ENCODE measurements at places on chromosomes 7 and 10.
A peak's percentile ranks its signal among the peaks of the same experiment; 100 is the strongest.

DNA sequence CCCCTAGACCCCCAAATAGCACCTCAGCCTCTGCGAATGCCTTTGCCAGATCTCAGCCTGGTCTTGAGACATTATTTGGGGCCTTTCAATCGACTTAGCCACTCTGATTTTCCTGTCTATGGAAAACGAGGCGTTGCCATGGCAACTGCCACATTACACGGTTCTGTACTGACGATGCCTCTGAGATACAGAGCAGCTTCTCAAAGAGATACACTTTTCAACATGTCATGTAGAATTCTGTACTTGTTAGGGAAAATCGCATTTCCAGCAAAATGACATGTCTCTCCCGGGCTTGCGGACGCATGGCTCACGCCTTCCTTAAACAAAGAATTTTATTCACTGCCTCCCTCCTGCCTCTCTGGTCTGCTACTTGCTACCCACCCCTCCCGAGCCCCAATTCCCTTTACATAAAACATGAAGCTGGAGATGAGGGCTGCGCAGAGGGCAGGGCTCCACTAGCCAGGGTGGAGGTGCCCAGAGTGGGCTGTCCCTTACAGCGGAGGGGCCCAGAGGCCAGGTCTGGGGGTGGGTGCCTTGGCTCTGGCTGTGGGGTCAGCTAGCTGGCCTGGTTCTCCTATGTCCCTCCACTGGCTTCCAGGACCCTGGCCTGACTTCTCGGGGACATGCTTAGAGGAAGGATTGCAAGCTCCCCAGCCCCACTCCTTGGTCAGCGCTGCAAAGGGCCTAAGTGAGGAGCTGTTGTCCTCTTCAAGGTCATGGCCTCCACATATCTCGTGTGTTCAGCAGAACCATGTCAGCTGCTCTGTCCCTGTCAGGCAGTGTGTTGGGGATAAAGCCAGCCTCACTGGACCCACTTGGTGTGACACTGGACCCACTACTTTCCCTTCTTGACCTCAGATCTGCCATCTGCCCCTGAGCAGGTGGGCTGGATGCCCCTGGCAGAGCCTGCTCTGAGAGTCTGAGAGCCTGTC, 342.5 kb downstream of the RPS24 start:
- DNase-seq, result no peak

DNA sequence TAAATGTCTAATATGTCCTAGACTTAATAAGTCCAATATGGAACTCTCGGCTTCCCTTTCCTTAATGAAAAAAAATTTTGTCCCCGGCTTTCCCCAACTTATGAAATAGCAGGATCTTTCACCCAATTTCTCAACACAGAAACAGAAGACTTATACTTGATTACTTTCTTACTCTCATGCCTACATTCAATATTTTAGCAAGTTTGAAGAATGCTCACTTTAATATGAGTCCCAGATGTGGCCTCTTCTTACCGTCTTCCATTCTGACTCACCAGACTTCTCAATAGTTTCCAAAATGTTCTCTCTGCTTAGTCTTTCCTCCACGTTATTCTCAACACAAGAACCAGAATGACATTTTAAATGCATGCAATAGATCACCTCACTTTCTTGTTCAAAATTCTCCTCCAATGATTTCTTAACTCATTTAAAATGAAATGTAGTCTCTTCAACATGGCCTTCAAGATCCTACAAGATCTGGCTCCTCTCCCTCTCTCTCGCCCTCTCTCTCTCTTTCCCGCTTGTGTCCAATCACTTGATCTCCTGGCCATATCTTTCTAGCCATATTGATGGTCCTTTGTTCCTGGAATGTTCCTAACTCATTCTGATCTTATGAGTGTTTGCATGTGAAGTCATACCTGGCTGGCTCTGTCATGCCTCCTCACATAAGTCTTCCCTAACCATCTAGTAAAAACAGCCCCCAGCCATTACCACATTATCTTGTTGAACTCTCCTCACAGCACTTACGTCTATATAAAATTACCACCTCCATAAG, 119.7 kb upstream of the FAM3C start:
- DNase-seq, result no peak

DNA sequence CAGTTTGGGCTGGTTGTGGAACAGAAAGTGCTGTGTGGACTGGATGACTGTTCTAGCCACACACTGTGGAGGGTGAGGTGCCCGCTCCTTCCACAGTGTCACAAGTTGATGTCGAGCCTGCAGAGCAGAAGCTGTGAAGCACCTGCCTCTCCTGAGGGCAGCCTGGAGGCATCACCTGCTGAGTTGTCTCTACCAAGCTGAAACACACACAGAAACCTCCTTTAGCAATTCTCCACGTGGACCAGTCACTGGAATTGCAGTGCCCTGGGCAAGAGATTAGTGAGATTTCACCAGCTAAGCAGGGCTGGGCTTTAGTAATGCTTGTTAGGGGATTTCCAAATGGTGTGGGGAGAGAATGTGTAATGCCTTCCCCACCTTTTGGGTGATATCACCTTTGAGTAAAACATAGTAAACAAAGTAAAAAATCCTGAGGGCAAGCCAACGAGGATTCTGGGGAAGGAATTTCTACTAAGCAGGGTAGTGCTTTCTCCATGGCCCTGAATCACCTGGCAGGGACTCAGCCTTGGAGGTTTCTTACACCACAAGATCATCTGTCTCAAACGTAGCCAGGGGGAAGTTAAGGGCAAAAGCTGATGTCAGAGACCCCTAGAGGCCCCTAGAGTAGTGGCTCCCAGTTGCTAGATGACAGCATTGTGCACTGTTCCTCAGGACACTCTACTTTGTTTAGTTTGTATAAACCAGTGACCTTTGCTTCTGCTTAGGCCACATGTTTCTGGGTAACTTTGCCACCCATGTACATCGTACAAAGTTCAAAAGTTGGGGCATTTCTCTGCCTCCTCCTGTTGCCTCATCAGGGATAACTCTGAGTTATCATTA, 233.1 kb upstream of the IGFBP3 start:
- peak; percentile 7 for DNase-seq

GRCh38 chr10:126016156-126016805, 119.9 kb downstream of the FANK1 start:
- DNase-seq, result no peak

GRCh38 chr7:95245828-95246500, 78.4 kb downstream of the PON1 start:
- DNase-seq, result no peak

GRCh38 chr10:70809726-70810125, 6.0 kb upstream of the SGPL1 start:
- no peak for DNase-seq

DNA sequence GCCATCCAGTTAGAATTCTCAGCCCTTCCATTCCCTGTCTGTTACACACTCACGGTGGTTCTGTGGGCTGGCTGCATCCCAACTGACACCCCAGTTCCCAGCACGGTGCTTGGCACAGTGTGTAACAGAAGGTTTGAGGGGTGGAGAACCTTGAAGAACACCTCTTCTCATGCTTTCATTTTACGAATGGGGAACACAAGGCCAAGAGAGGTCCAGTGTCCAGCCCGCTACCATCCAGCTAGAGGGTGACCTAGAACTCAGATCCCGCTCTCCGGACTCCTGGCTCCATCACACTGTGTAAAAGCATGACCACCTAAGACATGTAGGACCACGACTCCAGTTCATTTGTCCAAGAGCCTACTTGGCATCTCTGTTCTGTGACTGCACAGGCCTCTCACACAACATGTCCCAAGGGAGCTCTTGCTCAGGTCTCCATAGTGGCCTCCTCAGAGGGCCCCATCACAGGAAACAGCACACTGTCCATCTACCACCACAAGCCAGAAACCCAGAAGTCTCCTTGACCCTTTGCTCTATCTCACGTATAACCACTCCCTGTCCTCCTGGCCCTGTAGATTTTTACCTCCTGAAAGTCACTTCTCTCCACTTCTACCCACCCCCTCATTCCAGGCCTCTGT, 2.8 kb upstream of the CDH23 start:
- no peak for DNase-seq

DNA sequence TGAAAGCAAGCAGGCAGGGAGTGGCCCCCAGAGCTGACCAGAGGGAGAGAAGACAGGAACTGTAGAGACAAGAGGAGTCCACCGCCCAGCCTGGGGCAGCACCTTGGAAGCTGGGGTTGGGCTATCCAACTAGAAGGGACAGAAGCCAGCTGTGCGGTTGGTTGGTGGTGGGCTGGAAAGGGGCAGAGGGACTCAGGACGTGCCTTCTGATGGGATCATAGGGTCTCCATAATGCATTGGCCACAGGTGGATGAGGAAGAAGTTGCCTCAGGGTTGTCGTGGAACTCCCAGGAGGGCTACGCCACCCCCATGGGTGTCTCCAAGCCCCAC, 114.0 kb upstream of the RET start:
- DNase-seq, result no peak

- DNase-seq, result no peak
Observed at GRCh38 chr10:102627736-102628293, 16.5 kb upstream of the TRIM8 start.

GRCh38 chr10:51046654-51047053, 27.6 kb upstream of the PRKG1 start:
- DNase-seq, result no peak

DNA sequence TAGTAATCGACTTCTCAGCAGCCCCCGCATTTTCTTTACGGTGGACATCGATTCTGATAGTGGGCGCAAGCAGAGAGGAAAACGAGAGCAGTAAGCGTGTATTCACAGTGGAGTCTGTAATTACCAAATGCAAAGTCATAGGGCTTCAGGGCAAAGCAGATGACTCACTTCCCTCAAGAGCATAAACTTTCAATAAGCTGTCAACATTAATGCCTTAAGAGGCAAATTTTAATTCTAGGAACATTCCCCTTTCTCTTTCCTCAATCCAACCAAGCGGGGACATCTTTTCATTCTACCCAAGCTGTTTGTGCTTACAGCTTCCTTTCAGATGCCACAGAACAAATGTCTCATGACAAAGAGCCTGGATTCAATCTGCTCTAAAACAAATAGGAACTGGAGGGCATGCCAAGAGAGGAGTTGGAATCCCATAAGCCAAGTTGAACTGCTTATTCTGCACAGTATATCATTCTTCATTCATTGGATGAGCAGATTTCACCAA, 48.6 kb downstream of the MALSU1 start:
- DNase-seq, result no peak

All from activated CD4-positive, alpha-beta T cell treated with anti-CD3 and anti-CD28 coated beads, Interleukin-2, Interleukin-6, amounts not matched to agents 100 ng/mL and 50 ng/mL, durations not matched to agents 16 hours and 8 hours (primary cell).